ENCODE measurements at places on chromosomes 1 and 21.

DNA sequence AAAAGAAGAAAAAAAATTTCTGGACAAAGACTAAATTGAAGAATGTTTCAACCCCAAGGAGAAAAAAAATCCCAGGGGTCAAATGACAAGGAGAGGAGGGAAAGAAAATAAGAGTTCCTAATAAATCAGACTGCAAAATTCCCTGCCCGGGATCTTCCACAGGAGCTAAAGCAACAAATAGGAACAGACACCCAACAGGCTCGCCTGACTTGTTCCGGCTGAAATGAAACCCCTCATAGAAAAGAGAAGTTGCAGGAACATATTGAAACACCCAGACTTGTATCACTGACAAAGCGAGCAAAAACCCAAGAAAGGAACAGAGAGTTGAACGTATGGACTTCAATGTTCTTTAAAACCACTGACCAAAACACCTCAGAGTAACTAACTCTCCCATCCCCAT, 123.0 kb downstream of the TIAM1 start:
- no peak for DNase-seq

DNA sequence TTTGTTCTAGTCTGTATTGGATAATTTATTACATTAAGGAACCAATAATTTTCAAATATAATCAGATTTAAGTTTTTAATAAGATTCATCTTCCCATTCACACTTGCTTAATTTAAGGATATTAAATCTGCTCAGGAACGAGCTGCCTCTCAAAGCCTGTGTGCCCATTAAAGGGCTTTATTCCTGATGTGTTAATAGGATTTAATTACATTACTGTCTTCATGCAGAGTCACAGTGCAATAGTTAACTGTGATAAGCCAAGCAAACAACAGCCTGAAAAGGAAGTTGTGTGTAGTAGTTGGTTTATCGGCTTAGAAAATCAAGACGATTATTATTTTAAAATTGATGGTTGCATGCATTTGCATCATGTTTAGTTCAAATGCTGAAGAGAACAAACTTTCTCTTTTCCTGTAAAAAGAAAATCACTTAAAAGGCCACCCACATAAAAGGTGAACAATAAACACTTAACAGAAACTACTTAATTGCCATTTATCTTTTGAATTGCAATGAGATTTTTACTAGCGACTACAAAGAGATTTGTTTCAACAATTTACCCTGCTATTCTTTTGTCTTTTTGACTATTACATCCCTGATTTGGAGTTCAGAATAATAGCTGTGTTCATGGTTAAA, 174.6 kb downstream of the RWDD3 start:
- DNase-seq = no peak

DNA sequence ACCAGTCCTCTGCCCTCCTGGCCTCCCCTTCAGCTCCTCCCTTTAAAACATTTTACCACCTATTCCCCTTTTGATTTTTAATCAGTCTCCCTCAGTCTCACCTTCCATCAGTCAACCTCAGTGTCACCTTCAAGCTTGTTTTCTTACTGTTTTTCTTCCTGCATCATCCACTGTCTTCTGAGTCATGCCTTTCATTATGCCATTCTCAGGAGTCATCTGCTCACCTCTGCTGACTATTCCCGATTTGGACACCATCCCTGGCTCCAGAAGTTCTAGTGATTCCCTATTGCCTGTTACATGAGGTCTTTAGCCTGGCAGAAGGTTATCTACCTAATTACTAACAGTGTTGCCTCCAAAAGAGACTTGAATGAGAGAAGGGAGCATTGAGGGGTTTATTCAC, 23.9 kb downstream of the NFASC start:
- DNase-seq = no peak

DNA sequence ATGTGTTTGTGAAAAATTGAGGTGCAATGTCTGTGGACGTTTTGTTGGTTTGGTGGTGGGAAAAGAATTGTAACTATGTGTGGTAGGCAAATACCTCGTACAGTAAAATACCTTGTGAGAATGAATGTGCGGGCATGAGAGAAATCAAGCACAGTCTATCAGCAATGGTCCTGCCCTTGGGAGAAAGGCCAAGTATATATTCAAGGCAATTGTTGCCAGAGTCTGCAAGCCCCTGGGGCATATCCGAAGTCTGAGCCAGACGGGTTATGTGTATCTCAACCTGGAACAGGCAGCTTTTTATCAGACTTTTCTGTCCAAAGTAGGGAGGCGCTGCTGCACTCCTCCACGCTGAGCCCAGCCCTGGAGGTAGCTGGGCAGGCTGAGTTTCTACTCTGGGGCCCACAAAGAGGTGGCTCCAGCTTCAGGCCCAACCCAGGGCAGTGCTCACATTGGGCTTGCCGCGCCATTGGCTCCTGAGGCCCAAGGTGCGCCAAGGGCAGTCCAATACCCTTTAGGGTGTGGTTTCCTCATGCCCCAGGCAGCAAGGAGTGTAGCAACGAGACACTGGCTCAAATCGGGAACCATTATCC, 9.4 kb upstream of the GNL2 start:
- DNase-seq = no peak

GRCh38 chr1:168135921-168136708, 615 bp downstream of the GPR161 start:
- DNase-seq = no peak

GRCh38 chr21:42475036-42475435, 21.0 kb downstream of the RSPH1 start:
- no peak for DNase-seq

DNA sequence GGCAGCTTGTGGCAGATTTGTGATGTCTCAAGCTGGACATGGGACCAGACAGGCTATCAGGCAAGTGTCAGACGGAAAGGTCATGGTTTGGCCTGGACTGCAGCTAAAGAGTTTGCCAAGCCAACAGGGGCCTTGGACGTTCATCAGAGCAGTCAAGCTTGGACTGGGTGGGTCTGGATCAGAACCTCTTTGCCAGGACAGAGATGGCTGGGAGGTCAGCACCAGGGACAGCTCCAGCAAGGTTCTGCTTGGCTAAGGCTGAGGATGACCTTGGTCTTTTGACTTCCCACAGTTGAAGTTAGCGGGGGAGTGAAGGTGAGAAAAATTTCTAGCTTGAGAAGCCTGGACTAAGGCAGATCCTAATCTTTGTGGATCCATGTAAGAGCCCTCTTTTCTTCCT, 68.1 kb downstream of the GRIK3 start:
- DNase-seq = no peak

- DNase-seq = no peak
Observed at GRCh38 chr1:24498589-24498988, 4.0 kb upstream of the RCAN3 start.

DNA sequence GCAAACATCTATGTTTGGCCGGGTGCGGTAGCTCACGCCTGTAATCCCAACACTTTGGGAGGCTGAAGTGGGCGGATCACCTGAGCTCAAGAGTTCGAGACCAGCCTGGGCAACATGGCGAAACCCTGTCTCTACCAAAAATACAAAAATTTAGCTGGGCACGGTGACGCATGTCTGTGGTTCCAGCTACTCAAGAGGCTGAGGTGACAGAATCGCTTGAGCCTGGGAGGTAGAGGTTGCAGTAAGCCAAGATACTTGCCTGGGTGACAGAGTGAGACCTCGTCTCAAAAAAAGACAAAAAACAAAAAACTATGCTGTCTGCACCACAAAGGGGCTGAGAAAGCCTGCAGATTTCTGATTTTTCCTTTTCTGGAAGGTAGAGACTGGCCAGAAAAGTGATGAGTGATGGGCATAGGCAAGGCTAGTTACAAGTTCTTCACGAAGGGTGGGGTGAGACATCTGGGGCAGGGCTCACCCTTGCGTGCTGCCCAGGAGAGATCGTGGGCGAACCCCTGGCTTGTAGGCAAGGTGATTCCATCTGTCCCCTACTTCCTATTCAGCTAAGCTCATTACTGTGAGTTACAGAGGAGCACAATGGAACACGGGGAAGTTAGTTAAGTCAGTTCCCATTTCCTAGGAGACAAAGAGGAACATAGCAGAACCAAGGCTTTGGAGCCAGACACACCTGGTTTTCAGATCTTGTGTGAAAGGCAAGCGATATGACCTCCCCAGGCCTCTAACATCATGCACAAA, 3.2 kb downstream of the SLC2A1 start:
- DNase-seq = peak; percentile 64

DNA sequence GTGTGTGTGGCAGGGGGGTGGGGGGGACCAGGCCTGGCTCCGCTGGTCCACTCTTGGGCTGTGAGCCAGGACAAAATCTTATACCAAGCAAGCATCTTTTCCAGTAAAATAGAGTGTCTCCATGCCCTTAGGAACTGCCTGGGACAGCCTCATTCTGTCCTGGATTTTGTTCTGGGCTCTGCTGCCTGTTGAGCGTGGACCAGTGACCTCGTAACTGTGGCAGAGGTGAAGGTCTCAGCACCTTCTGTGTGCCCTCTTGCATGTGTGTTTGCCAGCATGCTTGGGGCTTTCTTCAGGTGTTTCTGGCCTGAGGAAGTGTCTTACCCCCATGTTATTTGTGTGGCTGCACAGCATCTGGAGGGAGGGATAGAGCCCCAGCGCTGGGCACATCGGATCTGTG, 45.7 kb downstream of the GALNT2 start:
- no peak for DNase-seq

GRCh38 chr1:67270541-67270940, 37.1 kb upstream of the IL12RB2 start:
- DNase-seq = no peak

DNA sequence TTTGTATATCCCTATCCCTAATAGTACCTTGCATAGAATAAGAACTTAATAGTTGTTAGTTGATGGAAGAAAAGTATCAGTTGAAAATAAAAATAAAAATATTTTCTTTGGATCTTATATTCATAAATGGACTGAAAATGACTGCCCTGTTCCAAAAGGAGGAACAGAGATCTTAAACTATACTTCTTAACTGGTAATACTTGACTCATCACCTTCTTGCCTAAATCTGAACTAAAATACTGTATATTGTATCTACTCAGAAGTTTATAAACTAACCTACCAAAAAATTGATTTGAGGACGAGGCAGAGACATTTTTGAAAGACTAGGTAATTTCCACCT, 178.8 kb downstream of the SYT2 start:
- no peak for DNase-seq

DNA sequence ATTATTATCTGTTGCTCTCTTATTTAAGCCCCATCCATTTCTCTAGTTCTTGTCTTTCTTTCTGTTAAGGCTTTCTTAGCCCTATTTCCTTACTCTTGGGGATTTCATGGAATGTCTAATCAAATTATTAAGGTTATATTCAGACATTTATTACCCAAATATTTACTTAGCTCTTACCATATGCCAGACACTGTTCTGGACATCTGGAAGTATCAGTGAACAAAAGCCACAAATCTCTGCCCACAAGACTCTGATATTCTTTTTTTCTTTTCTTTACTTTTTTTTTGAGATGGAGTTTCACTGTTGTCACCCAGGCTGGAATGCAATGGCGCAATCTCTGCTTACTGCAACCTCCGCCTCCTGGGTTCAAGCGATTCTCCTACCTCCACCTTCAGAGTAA, 74.3 kb upstream of the NBL1 start:
- no peak for DNase-seq

DNA sequence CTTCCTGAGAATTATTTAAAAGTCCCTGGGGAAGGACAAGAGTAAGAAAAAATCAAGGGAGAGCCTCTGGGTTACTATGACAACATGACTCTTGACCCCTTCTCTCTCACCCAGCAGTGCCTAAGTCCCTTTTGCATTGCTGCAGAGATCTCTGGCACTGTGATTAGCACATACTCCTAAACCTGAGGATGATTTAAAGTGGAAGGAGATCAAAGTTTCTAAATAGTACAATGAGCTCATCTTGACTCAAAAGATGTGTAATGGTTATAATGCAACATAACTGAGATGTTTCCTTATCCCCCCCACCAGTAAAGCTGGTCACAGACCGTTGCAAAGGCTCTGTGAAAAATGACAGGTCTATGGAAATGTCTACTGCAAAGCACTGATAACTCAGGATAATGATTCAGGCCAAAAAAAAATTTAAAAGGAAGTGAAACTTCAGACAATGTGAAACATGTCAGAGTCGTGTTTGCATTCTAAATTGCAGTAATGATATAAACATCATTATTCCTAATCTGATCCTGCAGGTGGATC, 519.2 kb downstream of the KIF26B start:
- no peak for DNase-seq

DNA sequence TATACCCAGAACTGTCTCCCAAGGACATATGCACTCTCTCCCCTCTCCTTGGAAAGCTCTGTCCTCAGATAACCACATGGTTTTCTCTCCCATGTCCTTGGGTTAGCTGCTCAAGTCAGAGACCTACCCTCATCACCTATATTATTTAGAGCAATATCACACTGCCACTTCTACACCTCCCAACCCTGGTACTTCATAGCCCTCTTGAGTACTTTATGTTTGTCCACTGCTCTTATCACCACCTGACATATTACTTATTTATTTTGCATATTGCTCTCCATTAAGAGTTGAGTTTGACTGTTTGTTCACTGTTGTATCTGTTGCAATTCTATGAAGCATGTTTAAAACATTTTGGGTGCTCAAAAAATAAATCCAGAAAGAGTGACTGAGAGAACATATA, 126.3 kb upstream of the ATP1B1 start:
- no peak for DNase-seq

DNA sequence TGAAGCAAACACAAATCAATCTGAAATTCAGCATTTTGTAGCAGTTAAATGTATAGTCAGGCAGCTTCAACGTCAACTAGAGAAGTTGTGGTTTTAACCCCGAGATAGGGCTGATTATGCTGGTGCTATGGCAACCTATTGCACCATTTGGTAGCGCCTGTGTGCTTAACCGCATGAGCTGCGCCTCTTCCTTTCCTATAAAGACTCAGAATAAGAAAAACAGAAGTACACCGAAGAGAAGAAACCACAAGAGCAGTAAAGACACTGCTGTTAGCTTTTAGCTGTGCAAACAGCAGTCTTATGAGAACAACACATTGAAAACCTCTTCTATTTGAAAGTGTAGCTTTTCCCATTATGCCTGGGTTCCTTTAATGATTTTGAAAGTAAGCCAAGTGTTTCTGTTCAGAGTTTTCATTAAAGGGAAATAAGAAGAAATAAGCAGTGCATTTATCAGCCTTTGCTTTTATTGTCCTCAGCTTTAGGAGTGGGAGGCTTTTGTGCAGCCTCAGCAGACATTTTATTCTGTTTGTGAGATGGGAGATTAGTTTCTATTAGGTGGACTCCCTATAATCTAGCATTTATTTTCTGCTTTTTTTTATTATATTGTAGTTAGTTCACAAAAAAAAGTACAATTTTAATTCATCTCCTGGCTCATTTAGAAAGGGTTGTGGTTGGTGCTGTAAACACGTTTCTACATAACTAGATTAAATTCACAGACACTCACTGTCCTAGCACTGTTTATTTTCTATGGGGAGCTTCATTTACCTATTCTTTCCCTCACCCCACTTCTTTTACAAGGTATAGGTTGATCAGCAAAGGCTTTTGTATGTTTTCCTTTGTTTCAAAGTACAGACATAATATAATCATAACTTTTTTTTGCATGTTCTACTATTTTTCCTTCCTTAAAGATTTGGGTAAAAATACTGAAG, 43.3 kb downstream of the PTPRC start:
- peak; percentile 95 for DNase-seq

- DNase-seq = no peak
Observed at GRCh38 chr1:206117151-206117948, at the start of gene AVPR1B. AVPR1B (minus strand) TSS chr1:206117388; CDS start chr1:206116890, 498 bp downstream.
